GM13976 (cell line): ENCODE measurements at places on chromosomes 16 and 17.

- no peak for DNase-seq
Measured at GRCh38 chr17:81073967-81074839, 39.3 kb downstream of the BAIAP2 start.

- no peak for DNase-seq
Measured at GRCh38 chr17:28947639-28948038, 3.7 kb downstream of the PHF12 start.

GRCh38 chr17:12899604-12900003 is 110.3 kb downstream of the ARHGAP44 start:
- no peak for DNase-seq

DNA sequence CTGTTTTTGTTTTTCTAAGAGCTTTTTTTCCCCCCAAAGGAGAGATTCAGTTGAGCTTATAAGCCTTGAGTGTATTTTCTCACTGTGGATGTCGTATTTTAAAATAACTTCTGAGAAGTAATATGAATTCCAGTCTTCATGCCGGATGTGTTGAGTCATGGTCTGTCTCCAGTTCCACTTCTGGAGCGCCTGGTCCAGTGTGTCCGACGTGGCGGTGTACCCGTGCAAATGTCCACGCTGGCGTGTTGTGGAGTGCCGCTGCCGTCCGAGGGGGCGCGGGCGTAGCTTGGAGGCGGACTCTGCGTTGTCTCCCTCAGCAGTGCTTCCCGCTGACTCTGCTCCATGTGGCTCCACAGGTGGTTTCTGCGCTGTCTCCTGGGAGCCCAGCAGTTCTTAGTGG is 60.9 kb upstream of the ZNF750 start:
- DNase-seq: no peak

DNA sequence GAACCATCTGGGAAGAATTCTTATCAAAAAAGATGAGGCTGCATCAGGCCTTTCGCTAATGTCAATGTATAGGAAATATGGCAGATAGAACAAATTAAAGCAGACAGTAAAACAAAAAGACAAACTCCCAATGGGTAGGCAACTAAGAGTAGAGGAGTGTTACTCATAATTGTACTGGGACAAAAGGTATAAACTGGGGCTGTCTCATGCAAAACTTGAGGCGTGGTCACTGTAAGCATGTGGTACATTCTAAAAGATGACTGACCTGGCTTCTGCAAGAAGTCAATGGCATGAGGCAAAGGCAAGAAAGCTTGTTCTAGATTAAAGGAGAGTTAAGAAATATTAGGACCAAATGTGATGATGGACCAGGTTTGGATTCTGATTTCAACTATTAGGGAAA is 26.7 kb downstream of the SMIM36 start:
- DNase-seq: no peak

DNA sequence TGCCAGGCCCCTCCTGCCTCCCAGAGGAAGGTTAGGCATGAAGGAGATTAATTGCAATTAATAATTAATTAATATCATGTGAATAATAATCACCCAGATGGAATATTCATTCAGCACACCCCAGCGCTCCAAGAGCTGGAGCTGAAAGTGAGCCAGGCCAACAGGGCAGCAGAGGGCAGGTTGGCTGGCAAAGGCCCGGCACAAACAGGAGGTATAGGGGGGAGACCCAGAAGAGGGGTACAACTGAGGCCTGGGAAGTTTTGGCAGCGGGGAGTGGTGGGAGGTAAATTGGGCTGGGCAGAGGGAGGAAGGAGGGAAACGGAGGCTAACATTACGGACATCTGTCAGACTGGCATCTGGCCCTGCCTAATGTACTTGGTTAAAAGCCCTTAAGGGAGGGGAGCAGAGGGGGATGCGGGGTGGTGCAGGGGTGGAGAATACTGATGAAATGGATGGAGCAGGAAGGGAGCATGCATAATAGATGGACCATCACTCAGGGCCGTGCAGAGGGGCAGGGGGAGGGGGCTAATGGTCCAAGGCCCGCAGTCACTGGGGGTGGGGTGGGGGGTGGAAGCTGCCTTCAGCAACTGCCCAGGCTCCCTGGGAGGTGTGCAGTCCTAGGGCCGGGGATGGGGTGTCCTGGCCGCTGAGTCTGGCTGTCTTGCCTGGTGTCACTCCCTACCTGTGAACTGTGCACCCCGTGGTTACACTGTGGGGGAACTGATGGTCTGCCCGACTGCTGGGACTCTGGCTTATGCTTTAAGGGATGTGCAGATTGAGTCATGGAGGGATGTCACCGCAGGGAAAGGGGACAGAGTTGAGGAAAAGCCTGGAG is 1.9 kb downstream of the ADAM11 start:
- DNase-seq: no peak

DNA sequence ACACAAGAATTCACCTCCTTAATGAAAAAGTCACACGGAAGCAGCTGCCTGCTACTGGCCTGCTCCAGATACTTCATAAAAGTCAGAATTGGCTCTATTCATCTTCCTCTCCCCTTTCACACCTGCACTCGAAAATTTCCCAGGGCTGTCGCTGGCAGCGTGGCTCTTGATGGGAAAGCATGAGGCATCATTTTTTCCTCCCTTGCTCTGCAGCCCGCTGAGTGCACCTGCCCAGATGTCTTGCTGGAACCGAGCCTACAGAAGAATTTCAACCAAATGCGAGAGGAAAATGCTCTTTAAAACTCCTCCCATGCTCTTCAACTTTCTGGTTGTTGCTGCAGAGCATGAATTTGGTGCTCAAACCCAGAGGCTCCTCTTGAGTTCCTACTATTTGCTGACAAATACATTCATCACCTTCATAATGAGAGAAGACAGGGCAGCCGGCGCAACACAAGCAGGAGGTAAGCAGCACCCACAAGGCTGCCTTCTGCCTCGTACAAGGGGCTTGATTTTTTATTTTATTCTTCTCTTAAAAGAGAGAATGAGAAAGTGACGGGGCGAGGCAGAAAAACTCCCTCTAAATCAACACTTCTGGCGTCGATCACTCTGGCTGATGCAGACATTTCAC is 146.8 kb downstream of the ZFHX3 start:
- no peak for DNase-seq

GRCh38 chr16:50261707-50262235 is 4.6 kb upstream of the ADCY7 start:
- DNase-seq: no peak

DNA sequence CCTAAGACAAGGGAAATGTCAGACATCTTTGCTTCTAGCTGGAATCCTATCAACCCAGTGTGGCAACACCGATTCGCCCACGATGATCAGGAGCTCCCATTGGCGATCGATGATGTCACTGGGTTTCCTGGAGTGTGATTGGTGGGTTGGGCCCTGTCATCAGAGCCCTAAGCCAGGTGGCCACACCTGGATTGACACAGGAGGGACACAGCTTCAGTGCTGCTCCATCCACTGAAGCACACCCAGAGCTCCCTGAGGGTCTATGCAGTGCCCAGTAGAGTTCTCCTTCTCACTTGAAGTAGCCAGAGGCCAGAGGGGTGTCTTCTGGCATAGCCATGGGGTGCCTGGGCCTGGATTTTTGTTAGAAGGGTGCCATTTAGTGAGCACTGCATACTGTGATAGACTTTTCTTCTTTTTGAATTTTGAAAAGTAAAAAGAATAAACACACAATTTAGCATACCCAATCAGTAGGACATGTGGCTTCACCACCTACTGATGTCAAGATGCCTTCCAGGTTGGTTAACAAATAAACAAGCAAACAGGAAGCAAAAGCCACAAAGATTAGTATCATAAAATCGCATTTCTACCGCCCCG is 77.6 kb downstream of the CMIP start:
- no peak for DNase-seq

DNA sequence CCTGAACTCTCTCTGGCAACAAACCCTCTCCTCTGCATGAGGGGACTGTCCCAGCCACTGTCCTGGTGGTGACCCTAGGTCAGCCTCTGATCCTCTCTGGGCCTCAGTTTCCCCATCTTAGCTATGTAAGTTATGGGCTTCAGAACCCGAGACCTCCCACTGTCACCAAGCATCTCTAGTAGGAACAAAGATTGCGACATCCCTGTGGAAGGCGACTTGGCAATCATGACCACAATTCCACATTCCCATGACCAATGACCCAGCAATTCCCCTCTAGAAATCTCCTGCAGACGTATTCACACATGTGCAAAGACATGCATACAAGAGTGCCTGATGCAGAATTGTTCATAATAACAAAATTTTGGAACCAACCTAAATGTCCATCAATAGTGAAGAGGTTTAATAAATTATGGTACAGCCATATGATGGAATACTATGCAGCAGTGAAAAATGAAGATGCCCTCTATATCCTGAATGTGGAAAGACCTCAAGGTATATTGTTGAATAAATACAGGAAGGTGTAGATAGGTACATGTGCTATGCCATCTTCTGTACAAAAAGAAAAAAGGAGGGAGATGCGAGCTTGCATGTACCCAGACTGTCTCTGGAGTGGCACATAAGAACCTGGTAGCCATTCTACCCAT is 21.2 kb downstream of the CNGB1 start:
- no peak for DNase-seq

- DNase-seq: no peak
Measured at GRCh38 chr17:21095735-21096134, 31.0 kb upstream of the DHRS7B start.

DNA sequence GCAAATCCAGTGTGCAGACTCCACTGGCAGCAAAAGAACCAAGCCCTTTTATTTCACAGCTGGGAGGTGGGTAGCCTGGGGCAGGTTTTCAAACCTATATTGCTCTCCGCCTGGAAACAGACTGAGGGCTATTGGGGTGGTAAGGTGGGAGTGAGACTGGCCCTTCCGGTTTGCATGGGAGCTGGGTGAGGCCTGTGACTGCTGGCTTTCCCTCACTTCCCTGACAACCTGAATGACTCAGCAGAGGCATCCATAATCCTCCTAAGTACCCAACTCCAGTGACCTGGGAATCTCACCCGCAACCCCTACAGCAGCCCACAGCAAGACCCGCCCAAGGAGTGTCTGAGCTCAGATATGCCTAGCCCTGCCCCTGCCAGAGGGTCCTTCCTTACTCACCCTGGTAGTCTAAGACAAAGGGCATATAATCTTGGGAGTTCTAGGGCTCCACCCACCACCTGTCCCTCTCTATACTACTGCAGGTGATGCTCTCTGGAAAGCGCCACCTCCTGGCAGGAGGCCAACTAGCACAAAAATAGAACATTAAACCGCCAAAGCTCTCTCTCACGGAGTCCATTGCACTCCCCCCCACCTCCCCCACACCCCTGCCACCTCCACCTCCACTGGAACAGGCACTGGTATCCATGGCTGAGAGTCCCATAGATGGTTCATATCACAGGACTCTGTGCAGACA is 602.0 kb upstream of the C16orf82 start:
- DNase-seq: no peak

- no peak for DNase-seq
Measured at GRCh38 chr17:42691021-42691545, 8.8 kb downstream of the CNTNAP1 start.

- no peak for DNase-seq
Measured at GRCh38 chr17:41617698-41618097, 5.1 kb upstream of the KRT16 start.

GRCh38 chr16:285146-286055 is 2.4 kb downstream of the PDIA2 start:
- no peak for DNase-seq

DNA sequence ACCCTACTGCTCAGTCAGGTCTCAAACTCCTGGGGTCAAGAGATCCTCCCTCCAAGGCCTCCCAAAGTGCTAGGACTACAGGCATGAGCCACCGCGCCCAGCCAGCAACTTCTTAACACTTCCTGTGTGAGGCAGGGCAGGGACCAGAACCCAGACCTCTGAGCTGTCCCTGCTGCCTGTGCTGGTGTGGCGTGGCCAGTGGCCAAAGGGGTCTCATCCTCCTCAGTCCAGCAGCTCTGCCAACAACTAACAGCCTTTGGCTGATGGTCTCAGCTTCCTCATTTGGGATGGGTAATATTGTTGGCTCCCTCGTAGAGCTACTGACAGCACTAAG is 1.4 kb upstream of the LLGL1 start:
- no peak for DNase-seq

- no peak for DNase-seq
Measured at GRCh38 chr16:17084130-17084529, 386.6 kb downstream of the XYLT1 start.

DNA sequence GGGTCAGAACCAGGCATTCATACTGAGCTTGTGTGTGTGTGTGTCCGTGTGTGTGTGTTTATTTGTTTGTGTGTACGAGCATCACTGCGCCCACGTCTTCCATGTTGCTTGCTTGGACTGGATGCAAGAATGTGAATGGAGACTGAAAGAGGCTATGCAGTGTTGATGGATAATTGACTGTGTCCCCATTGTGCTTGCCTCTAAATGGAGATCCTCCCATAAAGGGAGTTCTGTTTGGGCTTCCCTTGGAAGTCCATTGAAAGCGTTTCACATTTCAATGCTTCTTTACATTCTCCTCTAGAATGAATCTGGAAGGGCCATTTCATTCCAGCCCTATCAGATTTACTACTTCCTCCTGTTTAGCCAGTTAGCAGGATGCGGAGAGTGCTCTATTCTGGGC is 124.0 kb downstream of the GP2 start:
- DNase-seq: no peak

GRCh38 chr16:69396187-69397061 is 10.6 kb upstream of the TERF2 start:
- peak; percentile 56 for DNase-seq

DNA sequence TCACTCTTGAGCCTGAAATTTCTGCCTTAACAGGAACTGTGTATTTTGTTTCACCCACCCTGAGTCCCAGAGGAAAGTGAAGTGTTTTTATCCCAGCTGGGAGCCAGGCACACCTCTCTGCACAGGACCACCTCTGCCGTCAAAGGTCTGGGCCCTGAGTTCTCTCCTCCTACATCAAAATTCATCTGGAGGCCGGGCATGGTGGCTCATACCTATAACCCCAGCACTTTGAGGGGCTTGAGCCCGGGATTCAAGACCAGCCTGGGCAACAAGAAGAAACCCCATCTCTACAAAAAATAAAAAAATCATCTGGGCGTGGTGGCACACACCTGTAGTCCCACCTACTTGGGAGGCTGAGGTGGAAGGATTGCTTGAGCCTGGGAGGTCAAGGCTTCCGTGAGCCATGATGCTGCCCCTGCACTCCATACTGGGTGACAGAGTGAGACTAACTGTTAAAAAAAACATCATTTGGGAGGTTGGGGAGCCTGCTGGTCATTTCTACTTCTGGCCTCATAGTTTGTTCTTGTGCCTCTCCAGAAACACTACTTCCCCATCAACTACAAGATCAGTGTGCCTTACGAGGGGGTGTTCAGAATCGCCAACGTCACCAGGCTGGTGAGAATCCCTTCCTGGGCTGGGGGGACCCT is 9.8 kb downstream of the IL34 start:
- DNase-seq: no peak

DNA sequence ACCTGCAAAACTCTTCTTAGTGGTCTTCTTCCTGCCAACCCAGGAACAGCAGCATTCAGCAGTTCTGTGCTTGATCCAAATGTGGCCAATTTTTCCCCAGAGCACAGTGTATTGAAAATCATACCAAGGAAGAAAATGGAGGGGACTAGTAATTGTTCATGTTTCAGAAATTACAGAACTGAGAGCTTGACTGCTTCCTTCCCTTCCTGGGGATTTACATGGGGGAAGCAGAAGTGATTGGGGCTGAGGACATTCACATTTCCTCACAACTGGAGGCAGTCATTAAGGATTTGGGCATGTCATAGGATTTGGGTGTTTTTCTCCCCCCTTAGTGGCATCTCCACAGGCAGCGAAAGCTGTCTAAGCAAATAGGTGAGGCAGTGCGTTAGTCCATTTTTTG is 19.7 kb downstream of the CIITA start:
- no peak for DNase-seq
